NCI-H460 (cell line): ENCODE measurements at places on chromosomes 11 and 22. TPM values are rescaled to one million over a fixed set of nuclear protein-coding genes. Genes with fewer than 3 reads are reported as not detected.

Gene ZNF215
- 3.3 and 3.8 TPM in 2 replicates for total RNA-seq

Gene PHOX2A
- total RNA-seq, result not detected in 2 replicates

- DNase-seq, result no peak
These were observed 13.2 kb upstream of the AMPD3 start for GRCh38 chr11:10441652-10442503.

GRCh38 chr11:47144541-47144940 lies 32.1 kb downstream of the ARFGAP2 start:
- no peak for DNase-seq

DNA sequence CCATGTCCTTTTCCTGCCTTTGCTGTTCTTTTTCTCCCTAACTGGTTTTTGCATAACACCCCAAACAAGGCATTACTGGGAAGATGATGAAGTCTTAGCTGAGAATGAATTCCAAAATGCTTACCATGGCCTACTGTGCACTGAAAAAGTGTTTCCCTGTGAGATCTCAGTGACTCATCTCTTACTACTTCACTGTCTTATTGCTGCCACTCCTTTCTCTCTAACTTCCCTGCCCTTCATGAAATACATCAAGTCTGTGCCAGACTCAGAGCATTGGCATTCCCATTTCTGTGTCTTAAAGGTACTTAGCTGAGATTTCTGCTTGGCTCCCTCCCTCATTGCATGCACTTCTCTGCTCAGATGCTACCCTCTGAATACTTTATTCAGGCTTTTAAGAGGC lies 49.1 kb upstream of the MUC15 start:
- DNase-seq, result peak; percentile 17

GRCh38 chr11:13348305-13348704 lies 70.7 kb downstream of the BMAL1 start:
- no peak for DNase-seq
